Chondrocyte (in vitro differentiated cells): ENCODE measurements at places on chromosomes 16 and 17. TPM values are rescaled to one million over a fixed set of nuclear protein-coding genes. Genes with fewer than 3 reads are reported as not detected.
A peak's percentile ranks its signal among the peaks of the same experiment; 100 is the strongest.

GRCh38 chr17:59521465-59522126 lies 43.8 kb upstream of the DHX40 start:
- H3K36me3 ChIP-seq, result no peaks in the 10 kb centered on the region
- peaks cover 4% of the 10 kb centered on the region for H3K4me1 ChIP-seq
- H3K27me3 ChIP-seq, result peaks cover 15% of the 10 kb centered on the region
- no peak for DNase-seq
- peak overlapping the region; percentile 87 for H3K27ac ChIP-seq
- no peak overlapping the region for H3K4me3 ChIP-seq

GRCh38 chr17:58254803-58255202 lies 16.4 kb downstream of the LPO start:
- DNase-seq, result peak; percentile 65
- H3K4me3 ChIP-seq, result no peak overlapping the region
- no peak overlapping the region for H3K27ac ChIP-seq
- peaks cover 72% of the 10 kb centered on the region for H3K27me3 ChIP-seq
- no peaks in the 10 kb centered on the region for H3K36me3 ChIP-seq

- H3K27me3 ChIP-seq, result peaks cover 41% of the 10 kb centered on the region
- H3K27ac ChIP-seq, result no peak overlapping the region
- peaks cover 2% of the 10 kb centered on the region for H3K36me3 ChIP-seq
- no peaks in the 10 kb centered on the region for H3K4me1 ChIP-seq
- no peak overlapping the region for H3K4me3 ChIP-seq
Observed at GRCh38 chr16:49466529-49466831, 92.9 kb downstream of the C16orf78 start.

GRCh38 chr17:4560837-4561256 lies 470 bp upstream of the GGT6 start:
- no peak overlapping the region for H3K27ac ChIP-seq
- peaks cover 13% of the 10 kb centered on the region for H3K4me1 ChIP-seq
- H3K4me3 ChIP-seq, result no peak overlapping the region
- no peak for DNase-seq
- no peaks in the 10 kb centered on the region for H3K36me3 ChIP-seq

DNA sequence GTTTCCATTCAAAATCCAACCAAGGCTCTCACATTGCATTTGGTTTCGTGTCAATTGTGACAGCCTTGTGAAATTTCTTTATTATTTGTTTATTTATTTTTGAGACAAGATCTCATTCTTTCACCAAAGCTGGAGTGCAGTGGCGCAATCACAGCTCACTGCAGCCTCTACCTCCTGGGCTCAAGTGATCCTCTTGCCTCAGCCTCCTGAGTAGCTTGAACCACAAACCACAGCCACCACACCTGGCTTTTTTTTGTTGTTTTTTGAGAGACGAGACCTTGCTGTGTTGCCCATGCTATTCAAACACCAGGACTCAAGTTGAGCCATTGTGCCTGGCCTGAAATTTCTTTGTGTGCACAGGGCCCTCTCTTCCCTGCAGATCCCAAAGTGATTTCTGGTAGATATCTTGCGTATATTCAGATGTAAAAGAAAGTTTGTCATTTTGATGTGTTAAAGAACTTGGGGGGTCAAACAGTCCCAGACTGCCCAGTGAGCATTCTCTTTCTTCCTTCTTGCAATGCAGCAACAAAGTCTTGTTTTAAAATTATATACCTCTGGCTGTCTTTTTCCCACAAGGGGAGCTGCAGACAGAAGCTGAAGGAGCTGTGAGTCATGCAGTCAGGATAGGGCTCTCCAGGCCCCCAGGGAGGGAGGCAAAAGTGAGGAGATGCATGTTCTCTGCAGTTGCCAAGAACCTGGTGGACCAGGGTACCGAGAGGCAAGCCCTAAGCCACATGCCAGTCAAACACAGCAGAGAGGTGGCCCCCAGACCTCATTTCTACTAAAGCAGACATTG lies 15.5 kb upstream of the USP22 start:
- no peaks in the 10 kb centered on the region for H3K36me3 ChIP-seq
- no peak overlapping the region for H3K4me3 ChIP-seq
- peak overlapping the region; percentile 74 for H3K27ac ChIP-seq
- no peaks in the 10 kb centered on the region for H3K27me3 ChIP-seq
- DNase-seq, result no peak
- peaks cover 7% of the 10 kb centered on the region for H3K4me1 ChIP-seq

DNA sequence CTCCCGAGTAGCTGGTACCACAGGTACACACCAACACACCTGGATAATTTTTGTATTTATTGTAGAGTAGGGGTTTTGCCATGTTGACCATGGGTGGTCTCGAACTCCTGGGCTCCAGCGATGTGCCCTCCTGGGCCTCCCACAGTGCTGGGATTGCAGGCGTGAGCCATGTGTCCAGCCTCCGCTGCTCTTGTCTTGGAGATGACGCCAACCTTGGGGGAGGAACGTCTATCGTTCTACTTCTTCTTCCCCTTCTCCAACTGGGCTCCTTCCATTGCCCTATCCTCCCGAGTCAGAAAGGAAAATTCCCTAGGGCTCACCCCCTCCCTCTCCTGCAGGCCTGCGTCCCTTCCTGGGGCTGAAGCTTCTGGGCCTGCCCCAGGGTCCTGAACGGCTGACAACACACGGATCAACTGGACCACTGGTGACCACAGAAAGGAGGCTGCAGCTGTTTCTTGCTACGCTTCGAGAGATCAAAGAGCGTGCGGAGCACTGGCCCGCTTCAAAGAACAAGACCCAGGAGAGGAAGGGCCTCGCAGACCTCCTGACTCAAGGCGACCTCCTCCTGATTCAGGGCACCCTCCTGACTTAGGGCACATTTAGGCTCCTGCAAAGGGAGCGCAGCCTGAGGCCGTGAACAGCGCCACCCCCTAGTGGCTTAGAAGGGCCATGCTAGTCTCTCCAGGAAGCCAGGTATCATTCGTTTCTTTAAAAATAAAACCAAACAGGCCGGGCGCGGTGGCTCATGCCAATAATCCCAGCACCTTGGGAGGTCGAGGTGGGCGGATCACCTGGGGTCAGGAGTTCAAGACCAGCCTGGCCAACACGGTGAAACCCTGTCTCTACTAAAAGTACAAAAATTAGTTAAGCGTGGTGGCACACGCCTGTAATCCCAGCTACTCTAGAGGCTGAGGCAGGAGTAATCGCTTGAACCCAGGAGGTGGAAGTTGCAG lies 48.5 kb upstream of the HELZ start:
- no peaks in the 10 kb centered on the region for H3K27me3 ChIP-seq
- DNase-seq, result no peak
- H3K4me1 ChIP-seq, result peaks cover 26% of the 10 kb centered on the region
- no peak overlapping the region for H3K27ac ChIP-seq

Gene SLC16A6
- total RNA-seq, result 0.15 to 0.44 TPM (median 0.31 TPM) in 3 replicates

Gene TEX19
- not detected in 3 replicates for total RNA-seq

Gene MYH8
- not detected in 3 replicates for total RNA-seq

Gene NPIPB9
- total RNA-seq, result 1.1 to 3.2 TPM (median 2.9 TPM) in 3 replicates
